Stimulated activated CD4-positive, alpha-beta T cell treated with anti-CD3 and anti-CD28 coated beads, Interleukin-12 subunit alpha, Interleukin-12 subunit beta, amount 100 ng/mL, for 48 hours (primary cell): ENCODE measurements at places on chromosomes 2 and 18.
A peak's percentile ranks its signal among the peaks of the same experiment; 100 is the strongest.

DNA sequence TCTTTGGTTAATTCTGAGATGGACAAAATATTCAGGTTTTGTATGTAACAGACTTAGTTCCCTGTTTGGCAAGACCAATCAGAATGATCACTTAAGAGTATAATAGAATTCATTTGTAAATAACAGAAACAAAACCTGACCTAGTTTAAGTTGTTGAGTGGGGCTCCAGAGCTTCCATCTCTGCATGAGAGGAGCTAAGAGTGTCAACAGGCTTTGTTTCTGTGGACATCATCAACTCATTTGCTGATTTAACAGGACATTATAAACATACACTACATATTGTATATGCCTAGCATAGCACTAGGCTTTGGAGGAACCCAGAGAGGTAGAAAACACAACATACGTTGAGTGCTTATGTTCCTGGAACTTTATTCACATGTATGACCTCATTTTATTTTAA, 75.3 kb upstream of the TRIB2 start:
- DNase-seq: no peak

GRCh38 chr2:137928547-137929518, 35.4 kb upstream of the HNMT start:
- no peak for DNase-seq

GRCh38 chr2:224584111-224584784, 915 bp downstream of the CUL3 start:
- DNase-seq: no peak

DNA sequence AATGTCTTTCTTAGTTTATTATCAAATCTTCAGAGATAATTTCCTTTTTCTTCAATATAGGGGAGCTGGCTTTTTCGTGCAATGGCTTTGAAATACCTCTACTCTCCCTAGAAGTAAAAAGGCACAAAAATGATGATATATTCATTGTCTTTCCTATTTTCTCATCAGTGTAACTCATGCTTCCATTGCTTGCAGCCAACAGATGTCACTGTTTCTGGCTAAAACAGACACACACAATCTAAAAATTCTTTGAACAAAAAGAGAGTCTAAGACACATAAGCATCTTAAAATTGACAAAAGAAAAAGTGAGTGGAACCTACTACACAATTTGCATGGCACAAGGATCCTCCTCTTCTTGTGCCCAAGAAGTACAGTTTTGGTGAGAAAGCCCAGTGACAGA, 448.7 kb upstream of the VRK2 start:
- no peak for DNase-seq

DNA sequence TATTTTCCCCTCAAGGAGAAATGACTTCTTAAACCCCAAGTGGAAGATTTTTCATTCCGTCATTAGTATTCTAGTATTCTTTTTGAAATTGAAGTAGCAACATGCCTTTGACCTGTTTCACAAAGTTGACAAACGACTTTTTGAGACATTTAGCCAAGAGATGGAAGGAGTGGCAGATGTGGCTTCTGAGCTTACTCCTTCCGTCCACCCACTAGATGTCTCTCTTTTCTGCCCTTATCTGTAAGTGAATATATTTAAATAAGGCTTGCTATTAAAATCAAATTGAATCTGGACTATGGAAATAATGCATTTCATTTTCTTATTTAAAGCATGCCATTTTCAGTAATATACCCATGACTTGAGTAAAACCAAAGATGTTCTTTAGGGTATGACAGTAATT, 74.1 kb downstream of the ACTR3 start:
- no peak for DNase-seq

DNA sequence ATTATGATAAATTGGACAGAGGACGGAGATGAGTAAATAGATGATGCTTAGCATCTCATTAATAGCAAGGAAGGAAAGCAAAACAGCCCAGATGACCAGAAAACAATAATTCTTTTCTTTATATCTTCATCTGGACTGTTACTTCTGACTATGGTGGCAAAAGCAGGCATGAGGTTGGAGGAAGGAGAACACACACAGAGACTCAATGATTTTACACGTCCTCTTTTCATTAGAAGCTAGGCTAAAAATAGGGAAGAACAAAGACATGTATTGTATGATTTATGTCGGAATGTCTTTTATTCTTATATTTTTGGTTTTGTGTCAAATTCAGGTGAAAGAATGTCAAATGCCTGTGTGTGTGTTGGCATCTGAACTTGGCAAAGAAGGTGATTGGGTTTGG, 137.1 kb downstream of the MAP2 start:
- DNase-seq: no peak

DNA sequence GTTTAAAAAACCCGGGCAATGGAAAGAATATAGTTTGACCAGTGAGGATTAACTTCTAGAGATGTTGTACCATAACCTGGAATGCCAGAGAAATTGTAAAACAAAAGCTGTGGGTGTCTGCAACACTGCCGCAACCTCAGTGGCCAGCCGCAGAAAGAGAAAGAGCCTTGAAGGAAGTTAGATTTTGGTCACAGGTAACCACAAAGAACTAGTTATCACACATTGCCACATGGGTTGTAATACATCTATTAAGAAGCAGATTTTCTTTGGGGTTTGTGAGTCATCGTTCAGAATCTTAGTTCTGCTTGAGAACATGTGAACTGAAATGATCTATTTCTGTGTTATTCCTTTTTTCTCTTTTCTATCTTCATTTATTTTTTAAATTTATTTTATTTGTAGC, 222.9 kb upstream of the AGAP1 start:
- peak; percentile 42 for DNase-seq

DNA sequence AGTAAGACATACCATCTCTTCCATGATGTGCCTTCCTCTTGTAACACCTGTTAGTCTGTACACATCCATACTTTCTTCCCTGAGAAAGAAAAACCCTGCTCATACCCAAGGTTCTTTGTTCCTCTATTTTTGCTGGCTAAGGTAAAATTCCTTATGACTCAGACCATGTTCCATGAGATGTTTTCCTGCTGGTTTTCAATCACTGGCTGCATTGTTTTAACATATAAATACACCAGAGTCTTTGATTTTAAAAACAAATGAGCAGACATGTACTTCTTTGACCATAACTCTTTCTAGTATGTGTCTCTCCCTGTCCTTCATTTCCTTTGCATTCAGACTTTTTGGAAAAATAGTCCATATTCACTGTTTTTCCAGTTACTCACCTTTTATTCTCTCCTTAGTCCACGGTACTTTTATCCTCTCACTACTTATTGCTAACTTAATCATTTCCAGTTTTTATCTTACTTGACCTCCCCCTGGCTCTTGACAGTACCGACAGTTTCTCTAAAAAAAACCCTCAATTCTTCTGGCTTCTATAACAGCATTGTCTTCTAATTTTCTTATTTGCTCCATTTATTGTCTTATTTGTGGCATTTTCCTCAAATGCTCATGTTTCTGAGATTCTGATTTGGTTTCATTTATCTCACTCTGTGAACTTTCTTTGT, 4.3 kb downstream of the VAPA start:
- DNase-seq: no peak

DNA sequence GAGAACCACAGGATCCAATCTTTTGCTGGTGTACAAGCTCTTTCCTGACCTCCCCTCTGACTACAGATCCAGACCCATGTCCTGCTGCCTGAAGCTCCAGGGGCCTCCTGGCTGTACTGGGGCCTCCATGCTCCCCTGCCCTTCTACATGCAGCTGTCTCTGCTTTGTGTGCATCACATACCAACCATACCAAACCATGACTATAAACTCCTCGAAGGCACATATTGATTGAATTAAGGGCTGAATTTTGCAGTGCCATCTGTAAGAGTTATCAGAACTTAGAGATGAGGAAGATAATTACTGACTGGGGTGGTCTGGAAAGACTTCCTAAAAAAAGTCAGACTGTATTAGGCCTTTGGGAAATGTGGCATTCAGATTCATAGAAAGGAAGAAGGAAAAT, 139.9 kb upstream of the CXCR4 start:
- DNase-seq: no peak

DNA sequence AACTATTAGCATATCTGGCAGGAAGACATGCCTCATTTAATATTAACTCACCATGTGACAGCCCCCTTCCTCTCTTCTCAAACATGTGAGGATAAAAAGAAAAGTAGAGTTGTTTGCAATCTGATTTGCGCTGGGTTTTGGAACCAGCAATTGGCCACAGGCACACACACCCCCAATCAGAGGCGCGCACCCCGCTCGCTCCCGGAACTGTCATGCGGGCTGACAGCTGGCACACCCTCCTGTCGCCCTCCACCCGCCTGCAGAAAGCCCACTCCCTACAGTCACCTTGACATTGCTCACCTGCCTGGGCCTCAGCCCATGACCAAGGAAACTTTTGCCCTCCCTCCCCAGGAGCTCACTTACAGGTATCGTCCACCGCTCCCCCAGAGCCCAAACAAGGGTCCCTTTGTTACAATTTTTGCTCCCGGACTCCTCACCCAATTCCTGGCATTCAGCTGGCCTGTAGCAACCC, 1.1 kb downstream of the COBLL1 start:
- no peak for DNase-seq
